Psoas muscle (tissue), 8 donors: ENCODE measurements at places on chromosomes 16 and 17. TPM values are rescaled to one million over a fixed set of nuclear protein-coding genes. Genes with fewer than 3 reads are reported as not detected.

GRCh38 chr17:7836596-7837407, 2.8 kb downstream of the KDM6B start:
- peak; percentile 95 for DNase-seq

- no peak for DNase-seq
These were observed 372.5 kb upstream of the CDH8 start for GRCh38 chr16:62408760-62409159.

GRCh38 chr16:66131156-66131807, 235.2 kb upstream of the CDH5 start:
- DNase-seq: no peak

- no peak for DNase-seq
These were observed 69.0 kb upstream of the BCAR1 start for GRCh38 chr16:75320435-75320834.

Gene GAS2L2
- 0.09 TPM for total RNA-seq

DNA sequence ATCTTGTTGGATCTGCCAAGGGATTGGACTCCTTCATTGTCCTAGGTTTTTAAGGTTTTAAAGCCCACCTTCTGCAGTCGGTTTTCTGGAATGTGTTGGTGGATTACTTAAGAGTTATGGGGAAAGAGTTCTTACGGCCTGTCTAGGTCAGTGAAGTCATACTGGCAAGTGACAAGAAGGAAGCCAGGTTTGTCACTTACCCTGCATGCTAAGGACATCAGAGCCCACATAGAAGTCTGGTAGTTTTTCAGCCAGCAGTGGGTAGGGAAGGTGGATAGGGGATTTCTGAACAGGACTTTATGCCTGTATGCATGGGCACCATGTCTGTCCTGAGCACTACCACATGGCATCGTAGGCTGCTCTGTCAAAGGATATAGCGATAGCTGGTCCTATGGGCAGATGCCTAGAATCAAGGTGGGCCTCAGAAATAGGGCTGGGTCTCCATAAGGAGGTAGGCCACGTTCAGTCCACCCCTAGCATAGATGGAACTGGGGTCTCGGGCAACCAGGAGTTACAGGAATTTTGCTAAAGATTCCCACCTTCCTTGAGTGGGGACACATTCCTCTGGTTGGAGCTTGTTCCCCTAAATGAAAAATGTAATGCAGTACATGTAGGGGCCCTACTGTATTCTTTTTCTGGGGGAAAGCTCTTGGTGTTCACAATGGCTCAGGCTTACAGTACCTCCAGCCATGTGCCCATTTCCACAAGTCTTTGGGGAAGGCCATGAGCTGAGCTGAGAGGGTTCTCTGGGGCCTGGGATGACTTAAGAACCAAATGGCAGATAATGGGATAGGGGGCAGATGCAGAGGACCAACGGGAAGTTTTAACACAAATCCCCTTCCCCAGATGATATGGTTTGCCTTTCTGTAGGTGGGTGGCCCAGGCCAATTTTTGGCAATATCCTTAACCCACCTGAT, 27.5 kb downstream of the TRPV2 start:
- DNase-seq: no peak

Gene LGALS9C
- total RNA-seq: 1.0 TPM

- DNase-seq: no peak
These were observed 148.1 kb downstream of the SALL1 start for GRCh38 chr16:51002881-51003490.

DNA sequence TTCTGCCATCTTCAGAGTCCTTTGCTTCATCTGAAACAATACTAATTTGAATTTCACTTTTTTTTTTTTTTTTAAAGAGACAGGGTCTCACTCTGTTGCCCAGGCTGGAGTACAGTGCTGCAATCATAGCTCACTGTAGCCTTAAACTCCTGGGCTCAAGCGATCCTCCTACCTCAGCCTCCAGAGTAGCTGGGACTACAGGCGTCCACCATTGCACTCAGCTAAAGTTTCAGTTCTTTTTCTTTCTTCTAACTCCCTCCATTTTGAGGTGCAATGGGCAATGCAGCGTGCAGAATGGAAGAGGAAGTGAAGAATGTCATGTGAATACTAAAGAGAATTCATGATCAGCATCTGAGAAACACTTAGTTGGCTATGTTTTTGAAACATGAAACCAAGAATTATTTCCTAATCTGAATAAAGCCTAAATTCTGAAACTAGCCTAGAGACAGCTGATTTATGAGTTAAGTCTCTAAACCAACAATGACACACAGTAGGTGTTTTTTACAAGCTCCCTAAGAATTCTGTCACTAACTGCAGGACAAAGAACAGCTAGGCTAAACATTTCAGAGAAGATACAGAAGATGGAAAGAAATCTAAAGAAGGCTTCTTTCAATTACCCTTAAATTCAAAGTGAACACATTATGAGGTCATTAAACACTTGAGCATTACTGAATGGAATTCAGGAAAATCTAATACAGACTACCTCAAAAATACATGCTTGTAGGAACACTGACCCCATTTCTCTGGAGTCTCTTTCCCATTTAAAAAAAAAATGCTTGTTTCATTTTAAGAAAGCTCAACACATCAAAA, 21.0 kb downstream of the SNN start:
- no peak for DNase-seq

GRCh38 chr16:27960619-27961295, 102.8 kb downstream of the GSG1L start:
- DNase-seq: no peak

GRCh38 chr17:66716236-66717026, 118.5 kb upstream of the CACNG5 start:
- DNase-seq: no peak

GRCh38 chr16:23448392-23448791, 4.6 kb downstream of the COG7 start:
- DNase-seq: no peak
